ENCODE measurements at places on chromosomes 4 and X.
A peak's percentile ranks its signal among the peaks of the same experiment; 100 is the strongest.

DNA sequence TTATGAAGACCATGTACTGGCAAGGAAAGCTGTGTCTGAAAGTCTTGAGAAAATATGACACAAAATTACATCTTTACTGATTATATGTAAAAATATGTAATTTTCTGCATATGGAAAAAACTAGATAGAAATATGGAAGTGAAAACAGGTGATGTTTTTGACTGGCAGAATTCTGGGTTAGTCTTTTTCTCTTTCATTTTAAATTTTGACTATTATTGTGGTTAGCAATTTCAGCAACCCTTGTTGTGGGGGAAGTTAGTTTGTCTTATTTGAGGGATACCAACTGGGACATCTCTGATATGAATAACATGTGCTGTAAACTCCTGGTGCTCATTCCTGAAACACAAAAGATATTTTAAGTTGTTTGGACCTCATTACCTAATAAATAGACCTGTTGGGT, 49.9 kb upstream of the CPEB2 start:
- no peak for DNase-seq

DNA sequence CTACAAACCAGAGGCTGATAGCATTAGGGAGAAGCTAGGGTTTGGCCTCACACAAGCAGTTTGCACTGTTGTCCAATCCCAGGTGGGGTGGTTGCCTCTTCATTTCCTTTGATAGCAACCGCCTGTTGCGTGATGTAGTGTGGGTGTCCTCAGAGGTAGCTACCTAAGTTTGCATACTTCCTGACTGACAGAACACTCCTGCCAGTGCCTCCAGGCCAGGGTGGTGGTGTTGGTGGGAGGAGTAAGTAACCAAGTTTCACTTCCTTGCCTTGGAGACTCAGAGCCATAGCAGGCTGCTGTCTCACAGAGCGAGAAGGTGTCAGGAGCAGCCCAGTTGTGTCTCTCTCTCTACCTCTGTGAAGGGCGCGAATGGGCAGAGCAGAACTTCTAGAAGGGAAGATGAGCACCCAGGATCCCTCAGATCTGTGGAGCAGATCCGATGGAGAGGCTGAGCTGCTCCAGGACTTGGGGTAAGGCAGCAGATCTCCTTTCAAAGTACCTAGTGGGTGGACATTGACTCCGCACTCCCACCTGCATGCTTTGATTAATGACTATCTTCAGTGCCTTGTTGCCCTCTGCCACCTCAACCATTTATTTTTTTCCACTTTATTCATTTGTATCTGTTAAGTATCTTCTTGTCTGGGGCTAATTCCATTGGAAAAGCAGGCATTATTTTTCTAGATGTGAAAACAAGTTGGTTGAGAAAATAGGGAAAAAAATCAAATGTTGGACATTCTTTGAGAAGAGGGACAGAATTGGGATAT, at the start of gene DAPP1:
Gene DAPP1, plus strand, starts transcription at position 283 of the 764 bp plus-strand sequence. Its CDS starts 87 bp downstream, at position 370.
- DNase-seq, result no peak

DNA sequence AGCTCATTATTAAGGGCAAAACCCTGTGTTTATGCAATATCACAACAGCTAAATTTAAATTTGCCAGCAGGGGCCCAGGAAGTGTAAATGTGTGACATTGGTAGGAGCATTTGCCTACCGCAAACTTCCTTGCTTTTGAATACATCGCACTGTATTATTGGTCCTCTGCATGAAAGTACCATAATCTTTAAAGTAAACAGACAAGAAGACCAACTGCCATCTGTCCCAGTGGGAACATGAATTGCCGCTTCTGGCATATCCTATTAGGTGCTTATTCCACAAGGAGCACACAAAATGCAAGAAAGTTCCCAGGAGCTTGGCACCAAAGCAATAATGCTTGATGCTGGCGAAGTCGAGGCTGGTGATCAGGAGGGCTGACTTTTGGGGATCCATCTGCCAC, 51.3 kb downstream of the SOD3 start:
- DNase-seq, result no peak

GRCh38 chrX:140091125-140091886, 126.0 kb upstream of the CXorf66 start:
- DNase-seq, result no peak

- DNase-seq, result no peak
Observed at GRCh38 chr4:82561786-82562563, at the start of gene TMEM150C. TMEM150C (minus strand) TSS chr4:82561988; CDS start chr4:82504657, 57,331 bp downstream.

- peak; percentile 2 for DNase-seq
Observed at GRCh38 chr4:44194365-44194764, 254.2 kb downstream of the KCTD8 start.

- no peak for DNase-seq
Observed at GRCh38 chr4:144557404-144557803, 88.6 kb upstream of the HHIP start.

DNA sequence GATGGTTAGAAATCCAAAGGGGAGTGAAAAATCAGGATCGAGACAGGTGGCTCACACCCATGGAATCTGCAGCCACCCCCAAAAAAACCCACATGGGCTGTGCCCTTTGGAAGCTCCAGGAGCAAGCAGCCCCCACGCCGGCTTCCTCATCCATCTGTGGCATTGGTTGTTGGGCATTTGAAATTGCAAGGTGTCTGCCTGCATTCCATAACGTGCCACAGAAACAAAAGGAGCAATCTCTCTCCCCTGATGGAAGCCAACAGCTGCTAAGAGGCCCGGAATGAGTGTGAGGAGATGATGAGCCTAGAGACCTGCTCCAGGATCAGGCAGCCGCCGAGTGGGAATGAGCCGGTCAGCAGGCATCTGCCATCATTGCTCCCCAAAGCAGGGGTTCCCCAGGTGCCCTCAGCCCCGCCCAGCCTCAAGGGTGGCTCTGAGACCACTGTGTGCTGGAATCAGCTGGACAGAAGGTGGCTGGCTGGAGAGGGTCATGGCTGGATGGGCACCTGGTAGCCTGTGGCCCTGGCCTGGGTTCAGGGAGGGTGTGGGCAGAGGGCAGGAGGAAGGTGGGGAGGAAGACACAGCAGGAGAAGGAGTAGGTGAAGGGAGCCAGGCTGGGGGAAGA, 113.2 kb downstream of the CRLF2 start:
- DNase-seq, result no peak

DNA sequence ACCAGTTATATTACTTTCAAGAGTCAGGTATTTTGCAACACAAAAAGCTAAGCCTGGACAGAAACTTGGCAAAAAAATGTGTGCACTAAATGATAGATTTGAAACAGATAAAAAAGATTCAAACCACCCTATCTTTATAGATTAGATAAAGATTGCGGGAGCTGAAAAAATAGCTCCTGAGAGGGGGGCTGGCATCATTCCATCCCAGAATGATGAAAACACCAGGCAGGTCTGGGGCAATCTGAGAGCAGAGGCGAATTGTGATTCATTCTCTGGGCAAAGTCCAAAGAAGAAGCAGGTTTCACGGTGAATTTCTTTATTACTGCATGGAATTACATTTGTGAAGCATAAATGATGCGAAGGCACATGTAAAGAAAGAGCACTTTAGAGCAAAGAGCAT, 168.5 kb upstream of the DMD start:
- no peak for DNase-seq

- no peak for DNase-seq
Observed at GRCh38 chrX:50157545-50158135, 43.2 kb downstream of the AKAP4 start.

DNA sequence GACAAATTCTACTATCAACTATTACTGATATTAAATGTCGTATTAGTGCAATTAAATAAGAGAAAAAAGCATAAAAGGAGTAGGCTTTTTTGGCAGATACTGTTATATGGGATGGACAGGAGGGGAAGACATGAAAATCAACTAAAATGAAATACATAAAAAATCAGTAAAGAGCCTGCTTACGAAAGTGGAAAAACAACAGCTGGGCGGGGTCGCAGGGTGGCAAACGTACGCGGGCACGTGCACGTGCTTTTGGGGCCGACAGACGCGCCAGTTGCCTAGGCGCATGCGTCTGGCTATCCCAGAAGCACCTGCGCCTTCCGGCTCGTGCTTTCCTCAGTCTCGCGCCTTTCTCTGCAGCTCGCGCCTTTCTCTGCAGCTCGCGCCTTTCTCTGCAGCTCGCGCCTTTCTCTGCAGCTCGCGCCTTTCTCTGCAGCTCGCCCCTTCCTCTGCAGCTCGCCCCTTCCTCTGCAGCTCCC, at the start of gene YY2:
Gene YY2, plus strand, starts transcription at position 51 of the 479 bp plus-strand sequence. CDS start 498 bp downstream, outside the sequence.
- DNase-seq, result no peak

- no peak for DNase-seq
Observed at GRCh38 chrX:69493766-69494165, 10.4 kb upstream of the NALF2 start.

DNA sequence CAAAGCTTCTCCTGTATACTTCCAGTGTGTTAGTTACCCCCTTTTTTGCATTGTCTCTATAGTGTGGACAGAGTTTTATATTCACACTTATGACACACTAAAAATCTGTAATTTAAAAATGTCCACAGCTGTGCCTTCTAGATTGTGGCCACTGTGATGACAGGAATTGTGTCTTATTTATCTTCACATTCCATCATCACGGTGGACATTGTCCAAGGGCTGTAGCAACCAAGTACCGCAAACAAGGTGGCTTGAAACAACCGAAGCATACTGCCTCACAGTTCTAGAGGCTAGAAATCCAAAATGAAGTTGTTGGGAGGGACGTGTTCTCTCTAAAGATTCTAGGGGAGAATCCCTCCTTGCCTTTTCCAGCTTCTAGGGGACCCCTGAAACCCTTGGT, 32.3 kb downstream of the CHRNA9 start:
- no peak for DNase-seq

DNA sequence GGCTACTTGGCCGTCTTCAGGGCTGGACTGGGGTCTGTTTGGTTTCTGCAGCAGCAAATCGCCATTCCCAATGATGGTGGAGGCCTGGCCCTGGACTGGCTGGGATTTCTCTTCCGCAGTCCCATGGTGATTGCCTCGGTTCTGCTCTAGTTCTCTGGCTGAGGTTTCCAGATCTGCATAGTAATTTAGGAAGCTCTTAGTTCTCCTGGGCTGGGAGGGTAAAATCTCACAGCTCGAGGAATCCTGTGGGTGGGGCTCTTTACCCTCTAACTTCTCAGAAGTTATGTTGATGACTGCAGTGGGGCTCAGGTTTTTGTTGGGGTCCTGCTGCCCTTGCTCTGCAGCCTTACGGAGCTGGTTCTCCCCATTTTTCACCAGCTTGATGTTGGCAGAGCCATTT, 200.6 kb downstream of the APBB2 start:
- no peak for DNase-seq

DNA sequence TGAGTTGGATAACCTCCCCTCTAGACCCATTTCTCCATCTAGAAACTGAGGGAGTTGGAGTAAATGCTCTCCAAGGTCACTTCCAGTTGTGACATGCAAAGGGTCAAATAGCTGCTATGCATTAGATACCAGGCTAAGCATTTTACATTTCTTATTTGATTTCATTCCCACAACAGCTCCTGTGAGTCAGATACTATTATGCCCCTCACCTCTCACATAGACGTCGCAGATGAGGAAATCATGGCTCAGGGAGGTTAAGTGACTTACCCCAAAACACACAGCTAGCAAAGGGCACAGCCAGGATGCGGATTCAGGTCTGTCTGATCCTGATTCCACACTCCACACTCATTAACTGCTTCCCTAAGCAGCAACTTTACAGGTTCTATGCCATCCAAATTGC, 57.7 kb downstream of the PRPS1 start:
- no peak for DNase-seq

- no peak for DNase-seq
Observed at GRCh38 chr4:5127556-5127955, 76.3 kb downstream of the STK32B start.

DNA sequence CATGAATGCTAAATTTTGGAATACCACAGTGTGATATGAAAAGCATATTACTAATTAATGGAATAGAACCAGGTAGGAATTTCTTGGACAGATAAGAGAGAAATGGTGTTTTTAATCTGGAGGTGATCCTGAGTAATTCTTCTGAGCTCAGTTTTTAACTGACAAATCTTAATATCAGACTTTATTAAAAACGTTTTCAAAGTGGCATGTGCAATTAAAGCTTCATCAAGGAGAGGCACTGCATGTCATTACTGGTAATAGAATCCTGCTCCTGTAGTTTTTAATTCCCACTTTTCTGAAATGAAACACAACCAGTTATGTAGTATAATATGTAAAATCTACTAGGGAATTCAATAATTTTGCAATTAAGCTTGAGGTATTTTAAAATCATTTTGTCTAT, 7.0 kb upstream of the PTTG2 start:
- DNase-seq, result no peak

- no peak for DNase-seq
Observed at GRCh38 chr4:110867251-110867960, 244.5 kb upstream of the PITX2 start.

- peak; percentile 18 for DNase-seq
Observed at GRCh38 chr4:74444891-74445642, at the start of gene AREG. AREG (plus strand) TSS chr4:74445136; CDS start chr4:74445346, 210 bp downstream.

GRCh38 chr4:43782391-43782790, 666.2 kb downstream of the KCTD8 start:
- no peak for DNase-seq

DNA sequence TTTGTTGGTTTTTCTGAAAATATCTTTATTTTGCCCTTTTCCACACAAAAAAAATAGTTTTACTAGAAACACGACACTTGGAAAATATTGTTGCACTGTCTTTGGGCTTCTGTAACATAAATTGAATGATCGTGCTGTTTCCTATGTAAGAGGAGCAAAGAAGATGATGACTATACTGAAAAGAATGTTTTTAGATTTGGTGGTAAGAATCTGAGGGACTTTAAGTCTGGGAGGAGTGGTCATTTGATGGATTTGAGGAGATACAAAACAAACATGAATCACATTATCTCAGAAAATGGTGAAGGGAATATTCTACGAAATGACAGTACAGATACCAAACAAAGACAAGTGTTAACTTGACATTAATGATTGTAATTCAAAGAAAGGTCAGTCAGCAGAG, 328.8 kb downstream of the ADAM29 start:
- no peak for DNase-seq

GRCh38 chrX:39899856-39900776, 197.6 kb downstream of the BCOR start:
- no peak for DNase-seq

Measured in putamen (tissue), 1 donor.